ENCODE measurements at places on chromosomes 3 and 15.

- no peak for DNase-seq
These were observed 65.8 kb upstream of the GSK3B start for GRCh38 chr3:120160050-120160449.

- no peak for DNase-seq
These were observed 14.9 kb downstream of the TRH start for GRCh38 chr3:129989414-129989813.

- DNase-seq: no peak
These were observed 50.9 kb downstream of the CORO2B start for GRCh38 chr15:68629519-68630210.

- no peak for DNase-seq
These were observed 9.3 kb upstream of the RFTN1 start for GRCh38 chr3:16522834-16523233.

GRCh38 chr3:59235634-59236012 is 185.8 kb upstream of the CFAP20DC start:
- DNase-seq: no peak

- DNase-seq: no peak
These were observed 88.7 kb upstream of the POMGNT2 start for GRCh38 chr3:43194490-43195114.

DNA sequence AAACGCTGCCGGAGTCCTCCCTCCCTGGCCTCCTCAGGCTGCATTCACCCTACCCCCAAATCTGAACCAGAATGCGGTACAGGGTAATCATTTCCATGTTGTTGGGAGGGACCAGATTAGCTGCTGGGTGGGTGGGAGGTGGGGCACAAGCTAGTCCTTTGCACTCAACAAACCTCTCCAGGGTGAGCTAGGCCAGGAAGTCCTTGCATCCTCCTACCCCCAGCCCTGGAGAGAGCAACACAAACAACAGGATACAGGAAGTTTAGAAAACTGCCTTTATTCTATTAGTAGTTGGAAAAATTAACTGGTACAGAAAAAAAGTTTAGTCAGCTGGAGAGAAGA is 702 bp upstream of the GPX1 start:
- DNase-seq: no peak

GRCh38 chr3:37745076-37745475 is 116.6 kb upstream of the CTDSPL start:
- DNase-seq: no peak

- DNase-seq: no peak
These were observed 15.4 kb upstream of the CADM2 start for GRCh38 chr3:84943379-84943778.
